CD4-positive, alpha-beta T cell treated with Interleukin-6 at 100 ng/mL for 8 hours (primary cell): ENCODE measurements at places on chromosomes 3 and 15.

- no peak for DNase-seq
These were observed 235.9 kb upstream of the ST8SIA2 start for GRCh38 chr15:92157666-92158298.

DNA sequence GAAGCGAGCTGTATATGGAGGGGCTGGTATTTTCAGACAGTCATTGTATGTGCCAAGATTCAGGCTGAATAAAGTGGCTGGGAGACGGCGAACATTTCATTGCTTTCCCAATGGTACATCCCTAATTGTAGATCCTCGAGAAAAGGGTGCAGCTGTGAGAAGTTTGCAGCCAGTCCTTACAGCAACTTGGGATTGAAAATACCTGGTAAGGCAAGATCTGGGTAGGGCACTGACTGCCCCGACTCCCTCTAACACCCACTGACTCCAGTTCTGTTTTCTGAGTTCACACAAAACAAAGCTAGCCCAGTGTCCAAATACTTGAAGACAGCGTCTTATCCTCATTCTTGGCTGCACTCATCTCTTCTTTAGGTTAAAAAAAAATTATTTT lies 63.7 kb downstream of the EDEM1 start:
- DNase-seq: no peak

DNA sequence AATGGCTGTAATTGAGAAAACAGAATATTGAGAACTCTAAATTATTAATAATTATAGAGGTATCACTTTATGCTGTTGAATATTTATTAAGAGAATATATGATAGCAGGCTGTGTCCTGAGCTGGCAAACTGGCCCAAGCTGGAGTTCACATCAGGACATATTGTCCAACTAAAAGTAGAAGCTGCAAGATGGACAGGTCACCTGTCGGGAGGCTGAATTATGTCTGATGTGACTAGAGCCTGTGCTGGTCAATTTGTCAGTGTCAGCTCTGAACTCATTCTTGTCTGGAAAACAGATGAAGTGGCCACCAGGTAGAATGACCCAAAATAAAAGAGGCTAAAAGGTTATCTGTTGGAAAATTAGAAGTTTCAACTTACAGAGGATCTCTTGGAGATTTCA lies 392.2 kb downstream of the LRTM1 start:
- DNase-seq: no peak

GRCh38 chr3:146529021-146529420 lies 15.4 kb downstream of the PLSCR1 start:
- no peak for DNase-seq

DNA sequence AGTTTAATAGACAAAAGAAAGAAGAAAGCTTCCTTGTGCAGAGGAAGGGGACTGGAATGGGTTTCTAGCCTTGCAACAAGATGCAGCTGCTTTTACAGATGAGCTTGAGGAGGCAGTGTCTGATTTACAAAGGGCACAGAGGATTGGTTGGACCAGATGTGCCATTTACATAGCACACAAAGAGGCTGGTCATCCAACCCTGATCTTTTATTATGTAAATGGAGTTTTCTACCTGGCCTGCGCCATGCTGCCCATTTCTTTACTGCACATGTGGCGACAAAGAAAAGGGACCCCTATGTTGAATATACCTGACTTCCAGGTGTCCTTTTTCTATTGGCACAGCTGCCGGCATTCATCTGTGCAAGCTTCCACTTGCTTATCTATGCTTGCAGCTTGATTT lies 409.4 kb upstream of the FRG2C start:
- DNase-seq: no peak

DNA sequence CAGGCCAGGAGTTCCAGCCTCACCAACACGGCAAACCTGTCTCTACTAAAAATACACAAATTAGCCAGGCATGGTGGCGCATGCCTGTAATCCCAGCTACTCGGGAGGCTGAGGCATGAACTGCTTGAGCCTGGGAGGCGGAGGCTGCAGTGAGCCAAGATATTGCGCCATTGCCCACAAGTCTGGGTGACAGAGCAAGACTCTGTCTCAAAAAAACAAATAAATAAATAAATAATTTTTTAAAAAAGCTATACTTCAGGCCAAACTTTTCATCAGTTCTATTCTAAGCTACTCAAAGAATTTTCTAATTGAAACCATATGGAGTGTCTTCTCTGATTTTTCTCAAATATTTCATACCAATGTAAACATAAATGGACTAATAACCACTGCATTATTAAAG lies 43.5 kb downstream of the PHC3 start:
- no peak for DNase-seq

DNA sequence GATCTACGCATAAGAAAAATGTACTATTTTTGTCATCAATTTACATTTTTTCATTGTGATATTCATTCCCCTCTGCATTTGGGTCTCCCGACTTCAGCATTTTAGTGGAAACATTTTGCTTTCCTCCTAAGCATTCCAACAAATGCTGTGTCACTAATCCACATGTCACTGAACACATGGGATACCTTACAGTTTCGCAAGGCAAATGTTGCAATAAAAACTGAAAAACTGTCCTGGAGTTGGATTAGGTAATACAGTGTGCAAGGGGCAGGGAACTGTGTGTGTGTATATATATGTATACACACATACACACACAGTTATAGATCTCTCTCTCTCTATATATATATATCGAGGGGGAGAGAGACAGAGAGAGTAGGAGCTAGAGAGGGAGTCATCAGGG lies 632.2 kb downstream of the MAGI1 start:
- DNase-seq: no peak

GRCh38 chr3:189563853-189564563 lies 67.2 kb upstream of the TP63 start:
- DNase-seq: no peak

DNA sequence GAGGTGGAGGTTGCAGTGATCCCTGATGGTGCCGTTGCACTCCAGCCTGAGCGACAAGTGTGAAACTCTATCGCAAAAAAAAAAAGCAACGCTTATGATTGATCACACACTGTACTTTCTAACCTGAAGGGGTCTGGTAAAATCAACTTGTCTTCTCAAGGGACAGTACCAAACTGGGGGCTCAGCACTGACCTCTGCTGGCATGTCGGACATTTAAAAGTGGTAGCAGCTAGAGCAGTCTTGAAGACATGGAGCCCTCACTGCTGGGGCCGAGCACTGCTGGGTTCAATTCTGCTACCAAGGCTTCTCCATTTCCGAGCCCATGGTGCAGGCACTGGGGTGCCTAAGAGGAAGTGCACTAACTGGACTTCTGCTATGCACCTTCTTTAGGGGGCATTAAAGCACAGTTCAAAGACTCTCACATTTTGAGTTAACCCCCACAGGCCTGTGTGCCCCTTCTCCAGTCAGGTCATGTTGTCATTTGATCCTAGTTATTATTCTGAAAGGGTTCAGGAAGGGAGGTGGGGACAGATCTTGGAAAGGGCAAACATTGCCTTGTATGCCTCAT lies 26.4 kb upstream of the LAMP3 start:
- DNase-seq: peak; percentile 8

DNA sequence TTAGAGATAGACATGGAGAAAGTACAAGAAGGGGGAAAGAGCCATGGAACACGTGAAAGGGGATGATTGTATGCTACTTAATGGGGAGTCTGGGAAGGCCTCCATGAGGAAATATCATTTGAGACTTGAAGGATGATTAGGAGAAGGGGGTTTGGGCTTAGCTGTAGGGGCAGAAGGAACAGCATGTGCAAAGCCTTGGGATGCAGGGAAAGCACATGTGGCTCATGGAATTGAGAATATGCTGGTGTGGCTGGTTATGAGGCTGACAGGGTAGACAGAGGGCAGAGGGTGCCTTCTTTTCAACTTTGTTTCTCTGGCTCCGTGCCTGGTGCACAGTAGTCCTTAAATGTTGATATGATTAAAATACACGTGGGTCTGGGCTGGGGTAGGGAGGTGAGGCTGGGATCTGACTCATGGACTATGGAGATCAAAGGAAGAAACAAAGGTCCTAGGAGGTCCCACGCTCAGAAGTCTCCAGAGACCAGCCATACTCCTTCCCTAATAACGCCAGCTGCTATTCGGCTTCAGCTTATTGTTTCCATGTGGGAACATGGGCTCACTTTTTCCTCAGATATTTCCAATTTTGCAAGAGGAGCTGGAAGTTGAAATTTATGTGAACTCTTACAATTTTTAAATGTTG lies 1.1 kb downstream of the GTF2E1 start:
- DNase-seq: no peak

GRCh38 chr15:70101459-70102113 lies 3.9 kb upstream of the TLE3 start:
- no peak for DNase-seq

- no peak for DNase-seq
These were observed 2.6 kb upstream of the CHL1 start for GRCh38 chr3:194001-194400.

- DNase-seq: no peak
These were observed 378.3 kb upstream of the RGMA start for GRCh38 chr15:93467337-93467736.

DNA sequence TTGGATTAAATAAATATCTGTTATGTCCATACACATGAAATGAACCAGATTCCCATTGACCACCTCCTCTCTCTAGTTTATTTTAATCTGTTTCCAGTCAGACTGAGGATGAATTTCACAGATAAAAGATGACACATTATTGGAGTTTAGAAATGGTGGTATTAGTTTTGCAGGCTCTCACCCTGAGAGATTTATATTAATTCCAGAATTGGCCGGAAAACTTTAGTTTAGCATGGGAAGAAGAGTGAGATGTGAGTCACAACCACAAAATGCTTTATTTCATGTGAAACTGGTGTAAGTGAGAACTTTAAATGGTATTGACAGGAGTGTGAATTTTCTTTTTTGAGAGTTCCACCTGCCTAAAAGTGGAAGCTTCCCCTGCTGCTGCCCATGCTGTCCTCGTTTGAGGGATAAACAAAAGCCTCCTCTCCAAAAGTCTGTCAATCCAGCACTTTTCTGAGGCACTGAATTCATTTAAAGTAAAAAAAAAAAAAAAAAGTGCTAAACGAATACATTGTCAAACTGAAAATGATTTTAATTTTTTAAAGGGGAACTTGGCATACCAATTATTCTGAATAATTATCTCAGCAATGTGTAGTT lies 65.1 kb upstream of the EPHA3 start:
- DNase-seq: no peak

DNA sequence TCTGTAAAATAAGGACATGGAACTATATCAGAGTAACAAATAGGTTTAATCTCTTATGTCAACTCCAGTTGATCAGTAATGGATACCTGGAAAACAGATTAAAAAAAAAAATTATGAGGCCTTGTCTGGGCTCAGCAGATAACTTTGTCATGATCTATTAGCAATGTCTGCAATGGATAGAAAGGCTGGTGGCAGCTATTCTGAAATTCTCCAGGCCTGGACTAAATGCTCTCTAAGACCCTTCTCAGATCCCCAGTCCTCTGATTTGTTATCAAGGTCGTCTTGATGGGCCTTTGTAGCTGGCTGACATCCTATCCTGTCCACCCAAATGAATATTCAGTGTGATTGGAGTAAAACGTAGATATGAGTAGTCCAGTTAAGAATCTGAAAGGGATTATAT lies 13.7 kb downstream of the LRTM1 start:
- no peak for DNase-seq

DNA sequence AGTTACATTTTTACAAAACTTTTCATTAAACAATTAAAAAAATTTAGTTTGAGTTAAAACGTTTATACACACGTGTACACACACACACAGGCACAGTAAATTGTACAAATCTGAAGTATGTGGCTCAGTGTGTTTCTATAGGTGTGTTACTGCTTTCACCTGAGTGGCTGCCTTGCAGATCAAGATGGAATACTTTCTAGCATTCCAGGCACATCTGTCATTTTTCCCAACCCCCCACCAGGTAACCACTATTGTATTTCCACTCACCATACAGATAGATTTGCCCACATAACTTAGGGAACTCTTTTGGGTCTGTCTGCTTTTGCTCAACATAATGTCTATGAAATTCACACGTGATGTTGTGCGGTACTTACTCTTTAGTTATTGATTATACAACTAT lies 141.1 kb downstream of the PTPRG start:
- no peak for DNase-seq

DNA sequence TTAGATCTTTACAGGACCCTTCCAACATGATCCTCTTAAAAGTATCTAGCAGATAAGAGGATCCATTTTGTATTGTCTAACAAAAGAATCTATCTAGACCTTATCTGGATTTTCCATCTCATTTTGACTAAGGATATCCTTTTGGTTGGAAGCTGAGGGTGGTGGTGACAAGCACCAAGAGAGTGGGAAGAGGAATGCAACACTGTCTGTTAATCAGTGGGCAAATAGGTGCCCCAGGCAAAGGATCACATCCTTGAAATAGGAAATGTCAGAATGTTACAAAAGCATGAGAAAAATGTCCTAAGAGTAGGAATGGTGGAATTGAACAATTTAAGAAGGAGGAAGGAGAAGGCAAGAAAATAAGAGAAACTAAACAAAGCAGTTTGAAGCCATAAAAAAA lies 420.7 kb upstream of the CNTN3 start:
- DNase-seq: no peak

DNA sequence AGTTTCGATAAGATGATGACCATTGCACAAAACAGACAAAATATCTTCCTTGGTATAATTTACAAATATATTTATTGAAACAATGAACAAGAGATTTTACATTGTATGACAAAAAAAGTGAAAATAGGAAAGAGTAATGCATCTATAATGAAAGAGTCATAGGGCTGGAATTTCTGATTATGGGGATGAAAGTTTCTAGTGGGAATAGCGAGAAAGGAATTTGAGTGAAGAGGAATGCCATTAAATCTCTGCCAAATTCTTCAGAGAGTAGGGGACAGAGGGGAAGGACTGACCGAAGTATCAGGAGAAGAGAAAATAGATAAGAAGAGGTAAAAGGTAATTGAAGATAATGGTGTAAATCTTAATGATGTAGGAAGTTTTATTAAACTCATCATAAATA lies 125.4 kb downstream of the VGLL3 start:
- no peak for DNase-seq

- DNase-seq: no peak
These were observed 5.5 kb downstream of the GATA2 start for GRCh38 chr3:128487538-128487812.

DNA sequence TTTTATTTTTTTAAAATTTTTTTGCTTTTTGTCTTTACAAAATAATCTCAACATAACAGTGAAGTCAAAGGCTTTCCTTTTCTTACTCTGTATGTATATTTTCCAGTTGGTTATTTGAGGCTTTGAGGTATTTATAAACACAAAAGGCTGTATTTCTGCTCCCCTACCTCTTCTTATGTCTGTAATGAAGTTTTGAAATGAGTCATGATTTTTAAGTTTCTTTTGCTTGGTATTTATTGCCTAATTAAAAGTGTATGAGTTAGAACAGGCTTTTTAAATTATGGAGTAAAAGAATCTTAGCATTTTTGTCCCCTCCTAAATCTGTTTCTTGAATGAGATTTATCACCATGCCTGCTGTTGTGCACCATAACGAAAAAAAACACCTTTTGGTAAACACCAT lies 66.0 kb downstream of the DCUN1D1 start:
- DNase-seq: no peak

GRCh38 chr15:87368511-87368910 lies 888.0 kb downstream of the NTRK3 start:
- no peak for DNase-seq

DNA sequence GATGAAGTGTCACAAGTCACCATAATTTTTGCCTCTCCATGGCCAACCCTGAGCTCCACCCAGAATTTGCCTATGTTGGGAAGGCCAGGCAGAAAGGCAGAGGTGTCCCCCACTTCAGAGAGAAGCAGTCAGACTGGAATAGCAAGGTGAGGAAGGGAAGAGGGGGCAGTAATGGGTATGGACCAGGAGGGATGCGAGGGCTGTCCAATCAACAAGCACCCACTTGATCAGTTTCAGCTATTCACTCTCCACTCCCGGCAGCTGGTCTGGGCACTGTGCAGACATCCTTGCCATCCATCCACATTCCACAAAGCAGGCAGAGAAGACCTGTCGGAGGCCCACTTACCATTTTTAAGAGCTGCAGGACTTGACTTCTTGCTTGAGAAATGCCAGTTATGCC lies 43.5 kb upstream of the CTNNB1 start:
- no peak for DNase-seq
